ENCODE measurements at places on chromosomes 5 and 9.

- no peak for DNase-seq
Observed at GRCh38 chr9:80143899-80144298, 572.1 kb downstream of the TLE4 start.

GRCh38 chr5:126234563-126235195 lies 188.5 kb upstream of the GRAMD2B start:
- peak; percentile 24 for DNase-seq

- DNase-seq = peak; percentile 10
Observed at GRCh38 chr9:13140843-13141592, 138.5 kb downstream of the MPDZ start.

DNA sequence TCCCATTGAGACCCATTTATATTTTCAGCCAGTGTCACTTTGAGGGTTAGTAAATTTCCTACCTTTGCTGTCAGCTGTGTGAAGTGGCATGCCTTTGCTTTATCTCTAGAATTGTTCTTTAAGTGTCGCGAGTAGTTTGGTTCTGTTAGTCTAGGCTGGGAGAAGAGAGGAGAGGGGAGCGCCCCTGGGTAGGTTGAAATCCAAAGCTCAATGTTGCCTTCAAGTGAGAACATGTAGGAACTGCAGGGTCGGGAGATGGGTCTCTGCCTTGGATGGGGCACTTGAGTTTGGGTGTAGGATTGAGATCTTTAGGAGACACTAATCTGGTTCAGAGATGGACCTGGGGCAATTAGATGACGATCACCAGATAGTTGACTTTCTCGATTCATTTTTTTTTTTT lies 46.3 kb downstream of the STC2 start:
- no peak for DNase-seq

DNA sequence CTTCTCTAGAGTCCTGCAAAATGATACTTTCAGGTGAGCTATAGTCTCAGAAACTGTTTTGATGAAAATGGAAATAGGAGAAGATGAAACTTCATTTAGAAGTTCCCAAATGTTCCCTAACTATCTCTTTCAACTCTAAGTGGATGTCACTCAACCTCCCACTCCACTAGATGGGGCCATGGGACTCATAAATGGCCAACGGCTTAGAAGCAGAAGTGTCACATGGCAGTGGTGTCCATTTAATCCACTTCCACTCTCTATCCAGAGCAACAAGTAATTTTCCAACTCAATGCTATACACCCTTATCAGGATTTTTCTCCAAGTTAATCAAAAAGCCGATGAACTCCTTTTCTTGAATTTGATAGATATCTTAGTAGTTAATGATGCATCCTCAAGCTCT lies 295.7 kb downstream of the EDIL3 start:
- DNase-seq = peak; percentile 41
